ENCODE measurements at places on chromosomes 2 and 18.

DNA sequence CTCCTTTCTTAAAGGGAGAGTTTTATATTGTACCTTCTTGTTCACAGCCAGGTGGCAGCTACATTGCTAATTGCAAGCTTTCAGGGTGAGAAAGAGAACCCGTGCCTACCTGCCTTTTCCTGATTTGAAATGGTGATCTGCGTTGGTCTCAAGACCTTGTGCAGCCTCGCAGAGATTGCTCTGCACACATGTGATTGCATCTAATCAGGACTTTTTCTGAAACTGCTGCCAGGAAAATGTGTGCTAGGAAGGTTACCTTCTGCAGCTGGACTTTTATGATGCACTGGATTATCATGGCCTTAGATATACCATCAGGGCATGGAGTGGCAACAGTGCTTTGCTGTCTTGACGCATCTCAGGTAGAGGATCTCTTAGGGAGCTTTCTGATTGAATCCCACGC, 45.1 kb downstream of the AGAP1 start:
- DNase-seq = no peak

- DNase-seq = no peak
These were observed 360.6 kb upstream of the TNP1 start for GRCh38 chr2:217220228-217221013.

DNA sequence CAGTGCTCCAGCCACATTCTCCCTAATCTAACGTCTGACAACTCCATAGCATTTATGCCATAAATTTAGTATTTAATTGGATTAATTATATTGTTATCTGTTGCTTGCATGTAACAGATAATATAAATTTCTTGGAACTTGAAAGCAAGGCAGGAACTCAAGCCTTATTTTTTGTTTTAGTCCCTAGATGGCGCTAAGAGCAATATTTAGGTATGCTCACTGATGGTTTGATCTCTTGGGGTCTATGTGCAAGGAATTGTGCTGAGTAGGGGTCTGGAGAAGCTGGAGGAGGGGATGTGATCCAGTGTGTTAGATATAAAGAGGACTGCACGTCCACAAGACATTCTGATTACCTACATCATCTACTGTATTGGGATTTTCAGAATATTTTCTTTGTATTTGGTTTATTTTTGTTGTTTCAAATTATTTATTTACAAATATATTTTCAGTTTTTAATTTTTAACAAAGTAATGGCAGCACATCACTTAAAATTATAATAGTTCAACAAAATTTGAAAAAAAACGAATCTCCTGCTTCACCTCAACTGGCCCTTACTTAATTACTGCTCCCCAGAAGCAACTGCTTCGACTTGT, 32.8 kb downstream of the KATNAL2 start:
- DNase-seq = no peak

GRCh38 chr2:26723475-26723874, 31.0 kb downstream of the KCNK3 start:
- DNase-seq = no peak

- DNase-seq = no peak
These were observed 58.7 kb downstream of the RBKS start for GRCh38 chr2:27831279-27832050.

GRCh38 chr2:128384956-128385355, 66.3 kb upstream of the HS6ST1 start:
- no peak for DNase-seq

DNA sequence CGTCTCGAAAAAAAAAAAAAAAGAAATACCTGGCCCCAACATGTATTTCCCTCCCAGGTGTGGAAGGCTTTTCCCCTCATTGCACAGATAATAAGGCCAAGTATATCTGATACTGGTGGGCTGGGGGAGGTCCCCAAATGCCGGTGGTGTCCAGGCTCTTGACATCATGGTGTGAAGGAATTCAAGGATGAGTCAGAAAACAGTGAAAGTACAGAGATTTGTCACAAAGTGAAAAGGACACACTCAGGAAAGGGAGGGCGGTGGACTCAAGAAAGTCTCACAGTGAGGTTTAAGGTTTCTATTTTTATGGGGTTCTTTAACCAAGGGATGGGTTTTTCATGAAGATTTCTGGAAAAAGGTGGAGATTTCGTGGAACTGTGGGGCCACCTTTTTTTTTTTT, 37.8 kb upstream of the FZD5 start:
- DNase-seq = no peak

GRCh38 chr2:165698444-165698884, 95.6 kb downstream of the GALNT3 start:
- DNase-seq = no peak

- no peak for DNase-seq
These were observed 12.1 kb upstream of the MAPRE2 start for GRCh38 chr18:35029103-35029502.

DNA sequence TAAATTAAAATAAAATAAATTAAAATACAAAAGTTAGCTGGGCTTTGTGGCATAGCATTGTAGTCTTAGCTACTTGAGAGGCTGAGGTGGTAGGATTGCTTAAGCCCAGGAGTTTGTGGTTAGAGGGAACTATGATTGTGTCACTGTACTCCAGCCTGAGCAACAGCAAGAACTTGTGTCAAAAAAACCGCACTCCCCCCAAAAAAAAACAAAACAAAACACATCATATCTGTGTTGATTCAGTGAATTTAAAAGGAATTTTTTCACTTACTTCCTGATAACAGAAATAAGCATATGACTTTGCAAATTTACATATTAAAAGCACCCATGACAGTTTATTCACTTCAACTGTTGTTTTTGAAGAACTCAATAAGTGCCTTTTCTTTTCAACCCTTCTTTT, 68.1 kb upstream of the PELI1 start:
- no peak for DNase-seq

GRCh38 chr18:72391951-72392350, 152.2 kb downstream of the CBLN2 start:
- no peak for DNase-seq

DNA sequence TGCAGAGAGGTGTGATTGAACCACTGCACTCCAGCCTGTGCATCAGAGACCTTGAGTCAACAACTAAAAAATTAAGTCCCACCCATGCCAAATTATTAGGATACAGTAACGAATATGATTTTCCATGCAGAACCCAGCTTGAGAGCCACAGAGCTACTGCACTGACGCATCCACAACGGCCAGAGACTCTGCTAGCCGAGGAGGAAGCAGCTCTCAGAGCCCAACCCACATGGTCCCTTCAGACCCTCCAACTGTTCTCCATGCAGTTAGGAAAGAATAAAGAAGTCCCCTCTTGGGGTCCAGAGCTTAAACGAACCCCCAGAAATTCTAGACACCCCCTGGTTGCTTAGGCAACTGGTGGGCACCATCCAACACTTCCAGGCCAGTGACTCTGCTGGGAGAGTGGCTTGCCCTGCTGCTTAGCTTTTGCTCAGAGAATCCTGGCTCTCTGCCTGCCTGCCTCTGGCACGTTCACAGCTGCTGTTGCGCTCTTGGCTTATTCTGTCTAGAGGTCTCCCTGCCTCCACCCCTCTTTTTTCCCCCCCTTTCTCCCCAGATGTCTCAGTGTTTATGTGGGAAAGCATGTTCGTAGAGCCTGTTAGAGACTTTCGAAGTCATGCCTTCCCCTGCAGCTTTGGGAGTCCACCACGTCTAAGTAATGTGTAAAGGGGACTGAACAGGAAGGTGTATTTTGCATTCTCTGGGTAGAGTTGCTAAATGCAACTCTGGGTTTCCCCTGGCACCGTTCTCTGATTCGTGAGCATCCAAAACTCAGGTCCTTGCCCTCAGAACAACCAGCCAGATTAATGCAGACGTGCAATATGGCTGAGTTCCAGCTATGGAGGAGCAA, 26.0 kb upstream of the SP3 start:
- no peak for DNase-seq

GRCh38 chr2:178327516-178327915, 123.5 kb downstream of the PRKRA start:
- DNase-seq = no peak

GRCh38 chr2:168426861-168427260, 29.2 kb upstream of the CERS6 start:
- no peak for DNase-seq

- no peak for DNase-seq
These were observed 16.3 kb upstream of the RAB10 start for GRCh38 chr2:26017464-26018183.

DNA sequence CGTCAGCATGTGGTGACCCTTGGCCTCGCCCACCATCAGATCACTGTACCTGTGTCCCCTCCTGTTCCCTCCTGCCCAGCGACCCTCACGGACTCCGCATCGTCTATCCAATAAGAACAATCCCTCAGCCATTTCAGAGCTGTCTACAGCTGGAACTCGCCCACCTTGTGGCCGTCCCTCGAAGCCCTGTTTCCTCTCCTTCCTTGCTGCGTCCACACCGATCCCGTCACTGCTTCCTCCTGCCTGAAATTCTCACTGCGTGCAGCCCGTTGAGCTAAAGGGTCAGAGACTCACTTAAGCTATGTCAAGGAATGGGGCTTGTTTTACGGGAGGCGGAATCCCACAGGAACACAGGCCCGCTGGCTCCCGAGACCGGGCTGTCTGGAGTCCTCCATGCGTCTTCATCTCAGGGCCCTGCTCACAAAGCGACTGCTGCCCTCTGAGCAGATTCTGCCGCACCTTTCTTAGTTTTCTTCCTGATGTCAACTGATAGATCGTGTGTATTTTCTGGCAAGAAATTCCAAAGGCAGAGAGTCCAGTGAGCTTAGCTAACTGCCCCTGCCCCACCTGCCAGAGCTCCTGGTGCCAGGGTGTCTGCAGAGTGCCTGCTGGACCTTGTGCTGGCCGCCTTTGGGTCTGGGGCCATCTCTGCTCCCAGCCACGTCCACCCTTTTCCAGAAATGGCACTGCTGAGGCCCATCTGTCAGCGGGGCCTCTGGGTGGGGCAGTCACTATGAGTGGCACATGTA, 35.3 kb downstream of the KLHL29 start:
- no peak for DNase-seq

DNA sequence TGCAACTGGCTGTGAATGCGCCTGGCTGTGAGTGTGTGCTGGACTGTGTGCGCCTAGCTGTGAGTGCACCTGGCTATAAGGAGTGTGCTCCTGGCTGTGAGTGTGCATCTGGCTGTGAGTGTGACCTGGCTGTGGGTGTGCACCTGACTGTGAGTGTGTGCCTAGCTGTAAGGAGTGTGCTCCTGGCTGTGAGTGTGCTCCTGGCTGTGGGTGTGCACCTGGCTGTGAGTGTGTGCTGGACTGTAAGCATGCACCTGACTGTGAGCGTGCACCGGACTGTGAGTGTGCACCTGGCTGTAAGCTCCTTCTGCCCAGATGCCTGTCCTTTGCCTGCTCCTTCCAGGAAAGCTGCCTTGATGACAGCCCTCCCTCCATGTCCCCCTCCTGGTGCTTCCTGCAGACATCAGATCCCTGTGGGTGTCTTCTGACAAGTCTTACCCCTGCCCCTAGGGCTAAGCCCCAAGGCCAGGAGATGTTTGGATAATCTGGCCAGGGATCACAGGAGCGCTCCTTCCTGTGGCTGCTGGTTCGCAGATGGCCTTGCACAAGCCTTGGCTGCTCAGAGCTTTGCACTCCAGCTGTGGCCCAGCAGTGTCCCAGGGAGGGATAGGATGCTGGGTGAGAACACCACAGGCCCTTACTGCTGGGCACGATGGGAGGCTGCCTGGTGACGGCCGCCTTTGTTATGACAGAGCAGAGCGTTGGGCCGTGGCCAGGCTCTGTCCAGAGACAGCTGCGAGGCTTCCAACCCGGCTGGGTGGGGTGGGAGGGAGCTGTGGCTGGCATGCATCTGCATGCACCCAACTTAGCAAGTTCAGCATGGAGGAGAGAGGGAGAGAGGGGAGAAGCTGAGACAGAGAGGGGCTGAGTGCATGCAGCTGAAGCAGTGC, 89.9 kb downstream of the GLI2 start:
- no peak for DNase-seq

DNA sequence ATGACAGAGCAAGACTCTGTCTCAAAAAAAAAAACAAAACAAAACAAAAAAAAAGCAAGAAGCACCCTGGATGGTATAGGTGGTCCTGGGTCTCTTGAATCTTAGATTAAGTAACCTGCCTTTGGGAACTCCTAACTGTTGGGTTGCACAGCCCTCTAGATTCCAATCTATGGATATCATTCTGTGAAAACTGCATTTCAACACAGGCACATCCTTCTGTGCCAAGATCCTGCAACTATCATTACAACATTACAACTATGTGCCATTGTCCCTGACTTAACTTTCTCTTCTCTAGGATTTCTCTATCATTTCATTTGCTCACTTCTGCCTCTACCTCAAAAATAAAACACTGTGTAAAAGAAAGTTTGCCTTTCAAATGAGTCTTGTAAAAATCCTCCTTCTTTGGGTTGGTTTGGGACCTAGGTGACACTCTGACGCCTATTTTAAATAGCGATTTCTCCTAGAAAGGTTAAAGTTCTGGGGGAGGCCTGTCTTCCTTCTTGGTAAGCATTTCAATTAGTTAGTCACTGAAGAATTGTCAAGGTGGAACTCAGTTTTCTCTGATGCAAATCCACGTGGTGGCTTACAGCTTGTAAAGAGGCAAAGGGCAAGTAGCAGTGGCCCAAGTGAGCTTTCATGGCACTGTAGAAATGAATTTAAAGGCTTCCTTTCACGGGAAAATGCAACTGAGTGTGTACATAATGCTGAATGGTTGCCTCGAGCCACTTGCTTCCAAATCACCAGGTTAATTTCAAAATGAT, 9.2 kb downstream of the LGALSL start:
- DNase-seq = no peak
